ENCODE measurements at places on chromosomes 7 and 10.

- H3K4me3 ChIP-seq = no peak overlapping the region
- H3K27ac ChIP-seq = no peak overlapping the region
- H3K27me3 ChIP-seq = peaks cover 2% of the 10 kb centered on the region
- H3K4me1 ChIP-seq = peaks cover 14% of the 10 kb centered on the region
- no peak for DNase-seq
These were observed 3.1 kb upstream of the ASIC3 start for GRCh38 chr7:151045262-151045661.

- no peak for DNase-seq
- H3K27me3 ChIP-seq = peaks cover 15% of the 10 kb centered on the region
- no peak overlapping the region for H3K4me3 ChIP-seq
- peaks cover 6% of the 10 kb centered on the region for H3K4me1 ChIP-seq
- H3K36me3 ChIP-seq = no peaks in the 10 kb centered on the region
- no peak overlapping the region for H3K27ac ChIP-seq
These were observed 78.4 kb upstream of the ADO start for GRCh38 chr10:62726142-62726541.

DNA sequence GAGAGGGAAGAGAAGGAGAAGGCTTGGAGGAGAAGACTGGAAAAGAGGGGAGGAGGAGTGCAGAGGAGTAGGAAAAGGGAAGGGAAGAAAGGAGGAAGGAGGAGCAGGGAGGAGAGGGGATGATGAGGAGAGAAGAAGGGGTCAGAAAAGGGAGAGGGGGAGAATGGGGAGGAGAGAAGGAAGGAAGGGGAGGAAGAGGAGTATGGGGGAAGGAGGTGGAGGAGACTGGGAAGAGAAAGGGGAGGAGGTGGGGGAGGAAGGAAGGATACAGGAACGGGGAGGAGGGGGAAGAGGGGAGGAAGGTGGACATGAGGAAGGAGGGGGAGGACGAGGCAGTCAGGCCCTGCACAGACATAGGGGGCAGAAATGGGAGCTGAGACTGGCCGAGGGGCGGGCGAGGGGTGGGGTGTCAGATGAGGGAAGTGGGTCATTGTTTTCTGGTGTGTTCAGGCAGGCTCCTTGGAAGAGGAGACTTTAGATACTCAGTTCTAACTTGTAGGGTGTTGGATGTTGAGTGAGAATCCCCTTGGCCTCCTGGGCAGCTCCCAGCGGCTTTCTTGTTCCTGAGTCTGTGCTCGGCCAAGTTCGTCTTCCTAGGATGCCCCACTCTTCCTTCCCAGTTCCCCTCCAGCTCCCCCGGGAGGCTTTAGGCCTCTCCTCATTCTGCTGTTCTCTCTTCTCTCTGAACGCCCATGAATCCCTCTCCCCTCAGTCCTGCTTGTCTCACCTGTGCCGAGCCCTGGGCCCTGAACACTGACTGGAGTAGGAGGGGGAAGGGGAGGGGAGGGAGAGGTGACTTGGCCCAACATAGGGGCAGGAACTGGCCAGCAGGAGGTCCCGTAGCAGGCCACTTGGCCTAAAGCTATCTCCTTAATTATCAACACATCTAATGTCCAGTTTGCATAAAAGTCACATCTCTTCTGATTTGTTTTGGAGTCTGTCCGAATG lies 12.8 kb upstream of the CRHR2 start:
- H3K4me1 ChIP-seq = no peaks in the 10 kb centered on the region
- H3K27ac ChIP-seq = no peak overlapping the region
- no peak overlapping the region for H3K4me3 ChIP-seq
- DNase-seq = no peak
- H3K36me3 ChIP-seq = no peaks in the 10 kb centered on the region
- peaks cover 47% of the 10 kb centered on the region for H3K27me3 ChIP-seq

DNA sequence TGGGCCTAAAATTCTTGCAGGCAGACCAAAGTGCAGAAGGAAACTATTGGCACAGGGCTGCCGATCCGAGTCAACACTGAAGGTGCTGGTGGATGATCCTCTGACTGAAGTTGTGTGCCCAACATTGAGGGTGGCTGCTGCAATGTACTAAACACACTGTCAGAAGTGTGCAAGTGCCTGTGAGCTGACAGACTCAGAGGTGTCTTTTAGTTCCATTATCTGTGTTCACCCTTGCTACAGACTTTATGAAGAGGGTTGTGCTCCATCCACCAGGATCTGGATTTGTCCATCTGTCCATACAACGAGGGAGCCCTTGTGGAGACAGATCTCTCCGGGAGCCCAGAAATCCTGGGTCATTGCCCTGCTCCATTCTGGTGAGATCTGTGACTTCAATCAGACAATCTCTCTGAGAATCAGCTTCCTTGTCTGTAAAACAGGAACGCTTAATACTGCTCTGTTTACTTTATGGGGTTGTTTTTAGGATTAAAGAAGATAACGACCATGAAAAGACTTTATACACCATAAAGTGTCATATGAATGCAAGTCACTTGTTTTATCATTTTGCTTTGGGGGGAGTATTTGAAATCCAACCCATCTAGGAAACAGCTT lies 9.5 kb upstream of the TRPV6 start:
- H3K36me3 ChIP-seq = peaks cover 6% of the 10 kb centered on the region
- H3K27ac ChIP-seq = no peak overlapping the region
- no peak overlapping the region for H3K4me3 ChIP-seq
- no peaks in the 10 kb centered on the region for H3K4me1 ChIP-seq
- peaks cover 13% of the 10 kb centered on the region for H3K27me3 ChIP-seq

DNA sequence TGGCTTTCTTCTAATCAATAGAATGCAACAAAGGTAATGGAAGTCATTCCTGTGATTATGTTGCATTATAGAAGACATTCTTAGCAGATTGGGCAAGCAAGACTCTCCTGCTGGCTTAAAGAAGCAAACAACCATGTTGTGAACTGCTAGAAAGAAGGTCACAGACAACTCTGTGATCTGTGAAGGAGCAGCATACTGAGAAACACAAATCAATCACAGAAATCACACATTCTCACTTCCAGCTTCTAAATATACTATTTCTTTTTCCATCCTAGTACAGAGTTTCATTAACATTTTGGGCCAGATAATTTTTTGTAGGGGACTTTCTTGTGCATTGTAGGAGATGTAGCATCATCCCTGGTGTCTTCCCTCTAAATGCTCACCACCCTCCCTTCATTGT lies 28.0 kb upstream of the PALS2 start:
- no peak overlapping the region for H3K4me3 ChIP-seq
- no peak for DNase-seq
- H3K36me3 ChIP-seq = no peaks in the 10 kb centered on the region

GRCh38 chr10:9762966-9763656 lies 1254.6 kb upstream of the CELF2 start:
- peaks cover 5% of the 10 kb centered on the region for H3K4me1 ChIP-seq
- H3K36me3 ChIP-seq = peaks cover 6% of the 10 kb centered on the region
- peak; percentile 1 for DNase-seq
- H3K4me3 ChIP-seq = no peak overlapping the region

DNA sequence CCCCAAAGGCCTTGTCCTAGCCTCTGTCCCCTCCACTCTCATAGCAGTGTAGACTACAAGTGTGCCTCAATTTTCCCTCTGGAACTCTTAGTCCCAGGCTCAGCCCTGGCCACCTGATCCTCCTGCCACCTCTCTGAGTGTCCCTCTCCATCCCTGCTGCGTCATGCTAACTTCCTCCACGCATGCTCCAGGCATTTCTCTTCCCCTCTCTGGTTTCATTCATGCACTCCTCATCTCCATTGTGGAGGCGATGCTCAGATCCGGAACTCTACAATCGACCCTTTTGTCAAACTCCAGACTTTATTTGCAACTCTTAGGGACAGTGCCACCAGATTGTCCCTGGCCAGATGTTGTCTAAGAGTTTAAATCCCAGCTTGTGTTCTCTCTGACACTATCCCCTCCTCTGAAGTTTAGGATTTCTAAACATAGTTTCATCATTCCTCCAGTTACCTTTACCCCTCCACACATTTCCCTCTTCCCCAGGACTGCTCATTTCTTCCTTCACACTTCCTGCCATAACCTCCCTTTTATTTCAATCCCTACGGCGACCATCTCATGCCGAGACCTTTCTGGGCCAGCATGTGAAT lies 492.6 kb downstream of the PLXNA4 start:
- H3K27me3 ChIP-seq = peaks cover 19% of the 10 kb centered on the region
- H3K4me1 ChIP-seq = peaks cover 38% of the 10 kb centered on the region
- no peak overlapping the region for H3K4me3 ChIP-seq
- H3K27ac ChIP-seq = no peak overlapping the region
- H3K36me3 ChIP-seq = no peaks in the 10 kb centered on the region

GRCh38 chr10:51918884-51919325 lies 219.5 kb upstream of the CSTF2T start:
- H3K4me1 ChIP-seq = peaks cover 11% of the 10 kb centered on the region
- peaks cover 3% of the 10 kb centered on the region for H3K27me3 ChIP-seq
- H3K36me3 ChIP-seq = no peaks in the 10 kb centered on the region
- no peak overlapping the region for H3K27ac ChIP-seq
- DNase-seq = no peak

DNA sequence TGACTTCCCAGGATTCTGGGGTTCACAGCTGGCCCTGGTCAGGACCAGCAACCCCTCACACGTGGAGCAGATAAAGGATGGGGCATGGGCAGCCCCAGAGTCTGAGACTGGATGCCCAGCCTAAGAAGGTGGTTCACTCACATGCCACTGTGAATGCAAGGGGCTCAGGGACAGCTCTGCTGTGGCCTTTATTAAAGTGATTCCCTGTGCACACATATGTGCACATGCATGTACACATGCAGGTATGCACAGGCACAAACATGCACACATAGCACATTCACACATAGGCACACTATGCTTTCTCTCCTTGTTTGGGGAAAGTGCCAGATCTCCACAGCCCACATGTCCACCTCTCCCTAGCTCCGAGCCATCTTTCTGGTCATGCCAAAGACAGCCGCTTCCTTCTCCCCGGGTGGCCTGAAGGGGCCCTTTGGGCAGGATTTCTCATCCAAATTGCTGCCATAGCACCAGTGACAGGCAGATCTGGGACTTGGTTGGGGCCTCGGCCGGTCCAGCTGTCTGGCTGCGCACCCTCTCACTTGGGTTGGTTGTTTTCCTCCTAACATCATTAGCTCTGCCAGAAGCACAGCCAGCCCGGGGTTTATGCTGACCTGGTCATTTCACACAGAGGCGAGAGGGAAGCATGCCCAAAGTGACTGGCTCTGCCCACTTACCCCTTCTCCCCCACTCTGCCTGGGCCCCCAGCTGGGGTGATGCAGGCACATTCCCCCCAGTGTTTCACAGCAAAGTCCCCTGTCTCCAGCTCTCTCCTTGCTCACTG lies 1.4 kb downstream of the GCK start:
- H3K4me1 ChIP-seq = peaks cover 18% of the 10 kb centered on the region
- H3K4me3 ChIP-seq = no peak overlapping the region
- no peak for DNase-seq
- H3K36me3 ChIP-seq = peaks cover 9% of the 10 kb centered on the region

GRCh38 chr10:32140403-32140802 lies 84.2 kb upstream of the KIF5B start:
- H3K4me3 ChIP-seq = no peak overlapping the region
- H3K36me3 ChIP-seq = no peaks in the 10 kb centered on the region
- no peak for DNase-seq
- peak overlapping the region; percentile 96 for H3K27ac ChIP-seq
- H3K4me1 ChIP-seq = peaks cover 14% of the 10 kb centered on the region

- no peak for DNase-seq
- no peak overlapping the region for H3K4me3 ChIP-seq
- no peak overlapping the region for H3K27ac ChIP-seq
- H3K4me1 ChIP-seq = peaks cover 29% of the 10 kb centered on the region
These were observed 3.6 kb downstream of the ADCK2 start for GRCh38 chr7:140676306-140676705.

DNA sequence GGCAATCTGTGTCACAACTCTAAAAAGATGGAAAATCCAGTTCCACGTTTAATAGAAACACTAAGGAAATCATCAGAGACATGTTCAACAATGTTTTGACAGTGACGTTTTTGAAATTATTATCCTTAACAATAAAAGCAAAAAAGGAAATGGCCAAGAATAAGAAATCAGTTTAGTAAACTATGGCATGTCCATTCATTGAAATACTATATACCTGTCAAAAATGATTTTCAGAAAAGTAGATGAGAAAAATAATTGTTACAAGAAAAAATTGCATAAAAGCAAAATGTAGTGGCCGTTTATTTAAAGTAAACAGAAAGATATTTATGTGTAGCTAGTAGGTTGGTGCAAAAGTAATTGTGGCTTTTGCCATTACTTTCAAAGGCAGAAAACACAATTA lies 345.4 kb upstream of the NPSR1 start:
- no peaks in the 10 kb centered on the region for H3K27me3 ChIP-seq
- H3K36me3 ChIP-seq = peaks cover 26% of the 10 kb centered on the region
- no peak for DNase-seq
- no peak overlapping the region for H3K27ac ChIP-seq

DNA sequence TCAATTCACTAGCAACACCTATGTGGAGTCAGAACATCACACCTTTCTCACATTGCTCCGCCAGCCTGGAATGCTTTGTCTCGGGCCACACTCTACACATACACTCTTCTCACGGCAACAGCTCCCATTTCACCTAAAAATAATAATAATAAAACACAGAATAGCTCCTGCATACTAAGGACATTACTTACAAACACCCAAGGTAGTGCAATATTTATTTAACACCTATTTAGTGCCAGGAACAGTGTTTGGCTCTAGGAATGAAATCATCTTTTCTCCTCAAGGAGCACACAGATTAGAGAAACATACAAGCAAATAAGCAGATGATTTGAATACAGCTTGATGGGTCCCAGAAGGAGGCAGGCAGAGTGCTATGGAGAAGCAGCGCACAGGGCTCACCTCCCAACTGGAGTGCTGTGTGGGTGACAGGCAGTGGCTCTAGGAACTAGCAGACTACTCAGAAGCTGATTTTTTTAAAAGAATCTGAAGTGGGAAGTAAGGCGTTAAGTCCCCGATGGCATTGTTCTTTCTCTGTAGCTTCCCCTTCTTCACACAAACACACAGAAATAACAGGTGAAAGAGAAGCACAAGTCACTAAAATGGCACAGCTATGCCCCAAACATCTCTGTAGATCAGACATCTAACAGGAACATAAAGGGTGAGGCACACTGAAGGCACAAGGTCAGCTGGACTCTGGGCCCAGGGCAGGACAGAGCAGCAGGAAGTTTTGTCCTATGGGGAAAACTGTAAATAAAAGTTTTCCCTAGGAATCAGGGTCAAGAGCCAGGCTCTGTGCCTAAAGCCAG lies 16.7 kb downstream of the USP6NL start:
- no peak for DNase-seq
- H3K27ac ChIP-seq = peak overlapping the region; percentile 8
- H3K27me3 ChIP-seq = no peaks in the 10 kb centered on the region
- no peak overlapping the region for H3K4me3 ChIP-seq

- H3K27me3 ChIP-seq = peaks cover 30% of the 10 kb centered on the region
- no peak overlapping the region for H3K27ac ChIP-seq
- peaks cover 12% of the 10 kb centered on the region for H3K4me1 ChIP-seq
These were observed 83.4 kb downstream of the PRKAG2 start for GRCh38 chr7:151793531-151793951.

- no peak overlapping the region for H3K4me3 ChIP-seq
- no peak overlapping the region for H3K27ac ChIP-seq
- DNase-seq = no peak
- no peaks in the 10 kb centered on the region for H3K36me3 ChIP-seq
- H3K27me3 ChIP-seq = peaks cover 13% of the 10 kb centered on the region
These were observed 23.7 kb downstream of the VSTM4 start for GRCh38 chr10:49091450-49092210.

- no peak overlapping the region for H3K4me3 ChIP-seq
- peaks cover 6% of the 10 kb centered on the region for H3K27me3 ChIP-seq
- peaks cover 14% of the 10 kb centered on the region for H3K4me1 ChIP-seq
These were observed 10.5 kb upstream of the DEPP1 start for GRCh38 chr10:44988957-44989585.
